Stimulated activated CD4-positive, alpha-beta T cell treated with anti-CD3 and anti-CD28 coated beads, Interleukin-12 subunit alpha, Interleukin-12 subunit beta, amount 100 ng/mL, for 24 hours (primary cell): ENCODE measurements at places on chromosomes 13 and 19.

GRCh38 chr13:28499609-28500008 lies 4.7 kb upstream of the FLT1 start:
- DNase-seq, result no peak

GRCh38 chr19:17948514-17948900 lies 15.7 kb downstream of the CCDC124 start:
- no peak for DNase-seq

- no peak for DNase-seq
Observed at GRCh38 chr19:3480383-3481091, at the start of gene SMIM24. Gene SMIM24 (minus strand): TSS chr19:3480525. CDS start chr19:3480463, 62 bp downstream.

DNA sequence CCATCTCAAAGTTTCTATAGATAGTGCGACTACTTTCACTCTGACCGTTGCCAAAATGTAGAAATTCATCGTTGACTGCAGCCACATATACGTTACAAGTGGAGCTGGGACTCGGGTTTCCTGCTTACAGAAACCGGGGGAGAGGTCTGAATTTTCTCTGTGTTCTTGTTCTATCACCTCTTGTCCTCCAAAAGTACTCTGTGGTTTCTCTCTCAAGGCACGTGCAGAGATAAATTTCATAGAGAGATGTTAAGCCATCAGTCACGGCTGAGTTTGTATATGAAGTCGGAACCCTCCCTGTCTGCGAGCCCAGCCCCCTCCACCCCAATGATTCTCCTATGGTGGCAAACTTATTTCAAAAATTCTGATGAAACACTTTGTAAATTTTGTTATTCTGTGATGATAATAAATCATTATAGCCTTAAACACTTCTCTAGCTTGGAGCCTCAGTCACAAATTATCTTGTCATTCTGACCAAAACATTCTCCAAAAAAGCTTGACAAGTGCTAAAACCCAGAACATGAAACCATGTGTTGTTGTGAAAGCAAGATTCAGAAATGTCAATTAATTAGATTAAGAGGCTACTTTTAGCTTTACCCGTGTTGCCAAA lies 87.5 kb downstream of the TSHZ3 start:
- no peak for DNase-seq

DNA sequence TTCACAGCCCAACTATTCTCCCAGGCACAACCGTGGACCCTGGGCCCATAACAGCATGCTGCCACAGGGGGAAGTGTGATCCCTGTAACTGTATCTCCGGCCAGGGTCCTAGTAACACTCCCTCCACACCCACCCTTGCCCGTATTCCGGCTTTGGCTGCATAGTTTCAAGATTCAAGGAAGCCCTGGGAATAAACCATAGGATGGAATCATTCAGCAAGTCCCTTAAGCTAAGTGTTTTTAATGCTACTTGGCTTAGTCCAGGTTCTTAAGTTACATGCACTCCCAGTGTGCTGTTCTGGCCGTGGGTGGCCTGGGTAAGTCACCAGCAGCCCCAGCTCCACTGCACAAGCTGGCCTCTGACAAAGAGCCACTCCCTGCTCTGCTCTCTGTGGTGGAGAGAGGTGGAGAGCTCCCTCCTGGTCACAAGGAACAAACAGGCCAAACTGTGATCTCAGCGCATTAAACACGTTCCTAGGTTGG lies 532.4 kb upstream of the SGCG start:
- DNase-seq, result no peak

DNA sequence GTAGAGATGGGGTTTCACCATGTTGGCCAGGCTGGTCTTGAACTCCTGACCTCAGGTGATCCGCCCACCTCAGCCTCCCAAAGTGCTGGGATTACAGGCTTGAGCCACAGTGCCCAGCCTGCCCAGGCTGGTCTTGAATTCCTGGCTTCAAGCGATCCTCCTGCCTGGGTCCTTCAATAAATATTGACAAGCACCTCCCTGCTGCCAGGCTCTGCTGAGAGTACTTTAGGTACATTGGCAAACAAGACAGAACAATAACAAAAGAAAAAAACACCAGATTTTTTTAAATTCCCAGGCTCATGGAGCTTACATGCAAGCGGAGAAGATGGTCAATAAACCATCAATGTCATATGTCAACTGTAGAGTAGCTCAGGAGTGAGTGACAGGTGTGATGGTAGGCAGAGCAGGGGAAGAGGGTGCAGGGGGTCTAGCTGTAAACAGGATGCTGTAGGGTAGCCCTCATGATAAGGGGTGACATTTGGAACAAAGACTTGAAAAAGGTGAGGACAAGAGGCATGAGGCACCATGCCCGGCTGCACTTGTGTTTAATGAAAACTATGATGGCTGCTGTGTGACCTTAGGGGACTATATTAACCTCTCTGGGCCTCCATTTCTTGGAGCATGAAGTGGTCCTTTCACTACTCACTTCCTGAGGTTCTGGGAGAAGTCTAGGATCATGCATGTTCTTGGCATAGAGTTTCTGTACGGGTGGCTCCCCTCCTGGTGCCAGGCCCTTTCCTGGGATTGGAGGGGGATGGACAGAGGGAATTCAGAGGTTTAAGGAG lies 19.6 kb downstream of the SULT2B1 start:
- DNase-seq, result no peak

DNA sequence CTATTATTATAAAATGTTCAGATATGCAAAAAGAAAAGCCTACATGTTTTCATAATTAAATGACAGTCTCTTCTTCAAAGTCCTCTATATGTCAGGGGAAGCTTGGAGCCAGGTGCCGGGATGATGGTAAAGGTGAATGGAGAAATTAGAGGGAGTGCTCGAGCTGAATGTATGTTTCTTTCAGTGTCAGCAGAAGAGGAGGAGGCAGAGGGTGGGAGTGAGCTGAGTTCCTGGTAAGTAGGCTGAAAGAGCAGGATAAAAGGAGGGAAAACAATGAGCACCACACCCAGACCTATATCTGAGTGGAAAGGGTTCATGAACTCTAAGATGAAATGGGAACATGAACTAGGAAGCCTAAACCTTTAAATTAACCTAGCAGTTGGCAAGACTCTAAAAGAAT lies 307.6 kb upstream of the NBEA start:
- DNase-seq, result no peak

DNA sequence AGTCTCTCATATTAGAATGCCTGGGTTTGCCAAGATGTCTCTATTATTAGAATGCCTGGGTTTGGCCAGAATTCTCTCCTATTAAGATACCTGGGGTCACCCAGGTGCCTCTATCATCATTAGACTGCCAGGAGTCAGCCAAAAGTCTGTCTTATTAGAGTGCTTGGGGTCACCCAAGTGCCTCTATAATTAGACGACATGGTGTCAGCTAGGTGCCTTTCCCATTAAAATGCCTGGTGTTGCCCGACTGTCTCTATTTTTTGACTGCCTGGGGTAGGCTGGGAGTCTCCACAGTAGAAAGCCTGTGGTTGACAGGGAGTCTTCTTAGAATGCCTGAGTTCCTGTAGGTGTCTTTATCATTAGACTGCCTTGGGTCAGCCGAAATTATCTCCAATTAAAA lies 1536.6 kb downstream of the UQCRFS1 start:
- DNase-seq, result no peak

DNA sequence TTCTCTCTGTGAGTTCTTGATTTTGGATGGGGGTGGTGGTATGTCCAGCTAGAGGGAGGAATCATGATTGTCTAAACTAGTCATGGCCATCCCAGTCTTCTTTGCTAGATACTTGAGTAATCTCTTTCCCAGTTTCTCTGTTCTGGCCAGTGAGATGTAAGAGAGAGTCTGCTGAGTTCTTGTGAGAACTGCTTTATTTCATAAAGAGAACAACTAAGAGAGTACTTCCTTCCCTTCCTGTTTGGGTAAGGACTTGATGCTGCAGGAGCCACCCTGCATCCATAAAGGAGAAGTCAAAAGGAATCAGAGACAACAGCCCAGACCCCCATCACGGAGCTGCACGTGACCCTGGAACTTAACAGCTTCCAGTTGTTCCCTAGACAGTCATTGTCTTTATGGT lies 3.0 kb upstream of the RASL11A start:
- DNase-seq, result no peak

- DNase-seq, result no peak
Observed at GRCh38 chr13:64553411-64554129, 2676.6 kb downstream of the PCDH9 start.

- no peak for DNase-seq
Observed at GRCh38 chr13:26460648-26461047, 96.8 kb upstream of the WASF3 start.

- no peak for DNase-seq
Observed at GRCh38 chr13:33435207-33435606, 149.7 kb upstream of the STARD13 start.
